NCI-H460 (cell line): ENCODE measurements at places on chromosomes 12 and 14. TPM values are rescaled to one million over a fixed set of nuclear protein-coding genes. Genes with fewer than 3 reads are reported as not detected.

GRCh38 chr14:20734430-20734806 lies 11.3 kb upstream of the EDDM3A start:
- no peak for DNase-seq

GRCh38 chr12:94290353-94290752 lies 142.0 kb downstream of the PLXNC1 start:
- no peak for DNase-seq

DNA sequence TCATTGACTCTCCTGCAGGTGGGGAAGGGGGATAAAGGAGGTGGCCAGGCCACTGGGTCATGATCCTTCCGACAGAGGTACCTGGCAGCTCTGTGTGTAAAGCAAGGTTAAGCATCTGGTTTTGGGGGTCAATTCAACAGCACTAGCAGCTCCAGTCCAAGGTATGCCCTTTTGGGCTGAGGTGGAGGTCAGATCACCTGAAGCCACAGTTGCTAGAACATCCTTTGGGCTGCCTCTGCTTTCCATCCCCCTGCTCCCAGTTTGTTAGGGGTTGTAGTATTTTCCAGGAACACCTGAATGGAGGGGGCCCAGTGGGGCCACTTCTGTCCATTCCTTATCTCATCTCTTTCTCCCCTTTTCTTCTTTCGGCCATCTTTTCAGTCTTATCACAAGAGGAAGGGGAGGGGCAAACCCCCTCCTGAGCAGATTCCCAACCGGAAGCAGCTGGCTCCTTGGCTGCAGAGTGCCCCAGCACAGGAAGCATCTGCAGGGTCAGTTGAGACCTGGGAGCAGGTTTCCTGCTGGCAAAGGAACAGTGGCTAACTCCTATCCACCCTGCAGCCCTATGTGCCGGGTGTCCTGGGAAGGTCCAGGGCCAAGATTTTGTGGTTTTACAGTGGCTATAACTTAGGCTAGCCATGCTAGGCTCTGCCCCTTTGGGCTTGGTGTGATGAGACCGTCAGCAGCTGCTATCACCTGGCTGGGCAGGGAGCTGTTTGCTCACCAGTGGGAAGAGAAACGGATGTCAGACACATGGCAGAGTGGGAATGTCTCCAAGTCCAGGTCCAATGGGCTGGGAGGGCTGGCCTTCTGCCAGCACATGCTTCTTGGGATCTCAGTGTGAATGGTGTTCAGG lies 40.2 kb downstream of the SH2B3 start:
- DNase-seq = no peak

GRCh38 chr12:51351913-51352532 lies 5.5 kb upstream of the CELA1 start:
- DNase-seq = peak; percentile 62

DNA sequence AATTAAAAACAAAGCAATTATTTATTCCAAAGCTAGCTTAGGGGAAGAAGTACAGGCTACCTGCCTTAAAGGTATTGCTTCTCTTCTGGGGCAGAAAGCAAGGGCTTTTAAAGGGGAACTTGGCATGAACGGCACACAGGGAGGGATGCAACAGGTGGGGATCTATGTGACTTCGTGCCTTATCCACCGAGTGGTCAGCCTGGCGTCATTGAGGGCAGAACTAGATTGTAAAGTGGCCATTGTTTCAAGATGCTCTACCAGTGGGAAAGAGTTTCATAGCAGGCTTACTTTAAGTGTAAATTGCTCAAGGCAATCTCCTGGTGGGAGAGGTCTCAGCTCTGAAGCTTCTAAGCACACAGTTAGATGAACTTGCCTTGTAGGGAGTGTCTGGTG lies 360.4 kb downstream of the ATP23 start:
- DNase-seq = no peak

DNA sequence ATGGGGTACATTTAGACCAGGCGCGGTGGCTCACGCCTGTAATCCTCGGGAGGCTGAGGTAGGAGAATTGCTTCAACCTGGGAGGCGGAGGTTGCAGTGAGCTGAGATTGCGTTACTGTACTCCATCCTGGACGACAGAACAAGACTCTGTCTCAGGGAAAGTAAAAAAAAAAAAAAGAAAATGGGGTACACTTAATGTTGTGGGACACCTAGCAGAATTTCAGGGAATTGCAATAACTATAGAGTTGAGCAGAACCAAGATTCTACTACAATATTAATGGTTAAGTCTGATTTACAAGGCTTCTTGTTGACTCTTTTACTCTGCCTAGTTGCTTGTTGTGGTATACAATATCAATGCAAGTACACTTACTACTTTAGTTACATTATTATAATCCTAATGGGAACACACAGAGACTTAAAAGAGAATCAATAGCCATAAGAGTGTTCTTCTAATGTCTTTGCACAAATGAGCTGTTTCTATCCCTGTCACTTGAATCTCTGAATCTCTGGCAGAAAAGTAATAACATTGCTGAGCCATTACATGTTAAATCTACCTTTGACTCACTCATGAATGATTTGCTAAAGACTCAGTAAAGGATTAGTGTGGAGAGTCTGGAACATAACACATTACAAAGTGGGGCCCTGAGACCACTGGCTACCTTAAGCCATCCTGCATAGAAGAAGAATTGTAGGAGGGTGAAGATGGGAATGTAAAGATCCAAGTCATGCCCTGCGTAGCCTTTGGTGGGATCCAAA lies 22.7 kb downstream of the BEST3 start:
- DNase-seq = no peak

DNA sequence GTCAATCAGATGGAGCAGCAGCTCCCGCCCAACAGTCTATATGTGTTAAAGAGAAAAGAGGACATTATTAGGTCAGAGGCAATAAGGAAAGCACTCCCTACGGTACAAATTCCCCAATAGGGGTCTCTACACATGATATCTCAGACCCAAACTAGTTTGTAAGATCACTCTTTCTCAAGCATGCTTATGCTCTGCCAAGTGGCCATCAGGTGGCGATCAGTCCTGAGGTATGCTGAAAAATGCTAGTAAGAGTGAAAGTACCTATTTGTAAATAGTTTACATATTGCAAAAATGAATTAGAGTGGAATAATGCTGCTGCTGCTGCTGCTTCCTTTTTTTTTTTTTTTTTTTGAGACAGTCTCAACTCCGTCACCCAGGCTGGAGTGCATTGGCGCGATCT lies 61.0 kb downstream of the CPM start:
- DNase-seq = no peak

DNA sequence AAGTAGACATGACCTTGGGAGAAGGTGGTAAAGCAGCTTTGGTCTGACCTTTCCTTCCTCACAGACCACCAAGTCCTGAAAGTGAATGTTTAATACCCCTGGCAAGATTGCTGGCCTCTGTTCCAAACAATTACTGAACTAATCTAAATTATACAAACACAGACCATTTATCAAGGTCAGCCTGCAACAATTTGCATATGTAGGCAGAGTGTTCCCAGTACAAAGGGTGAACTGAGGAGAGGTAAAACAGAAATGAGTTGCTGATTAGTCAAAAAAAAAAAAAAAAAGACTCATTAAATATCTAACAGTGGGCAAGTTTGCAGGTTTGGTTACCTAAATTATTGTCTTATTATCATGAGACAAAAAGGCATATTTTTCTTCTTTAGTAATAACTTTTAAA lies 506.5 kb downstream of the TMEM117 start:
- DNase-seq = no peak

GRCh38 chr12:132151766-132152410 lies 7.6 kb downstream of the NOC4L start:
- DNase-seq = no peak

- DNase-seq = no peak
Observed at GRCh38 chr12:53399896-53400295, 19.9 kb downstream of the SP1 start.

DNA sequence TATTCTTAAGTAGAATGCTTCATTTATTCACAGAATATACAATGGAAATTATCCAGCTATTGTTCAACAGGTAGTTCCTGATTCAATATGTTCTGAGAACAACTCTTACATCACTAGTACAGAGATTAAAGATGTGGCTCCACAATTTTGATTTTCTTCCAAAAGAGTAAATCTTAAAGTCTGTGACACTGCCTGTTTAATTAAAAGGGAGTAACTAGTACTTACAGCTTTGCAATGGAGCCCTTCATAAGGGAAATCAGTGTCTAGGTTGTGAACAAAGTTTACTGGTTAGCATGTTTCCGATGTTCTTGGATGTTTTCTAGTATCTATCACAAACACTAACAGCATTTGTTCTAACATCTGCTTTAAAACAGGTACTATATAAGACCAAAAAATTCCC lies 30.8 kb downstream of the MIA2 start:
- no peak for DNase-seq

- no peak for DNase-seq
Observed at GRCh38 chr12:115870510-115870909, 407.0 kb downstream of the MED13L start.

DNA sequence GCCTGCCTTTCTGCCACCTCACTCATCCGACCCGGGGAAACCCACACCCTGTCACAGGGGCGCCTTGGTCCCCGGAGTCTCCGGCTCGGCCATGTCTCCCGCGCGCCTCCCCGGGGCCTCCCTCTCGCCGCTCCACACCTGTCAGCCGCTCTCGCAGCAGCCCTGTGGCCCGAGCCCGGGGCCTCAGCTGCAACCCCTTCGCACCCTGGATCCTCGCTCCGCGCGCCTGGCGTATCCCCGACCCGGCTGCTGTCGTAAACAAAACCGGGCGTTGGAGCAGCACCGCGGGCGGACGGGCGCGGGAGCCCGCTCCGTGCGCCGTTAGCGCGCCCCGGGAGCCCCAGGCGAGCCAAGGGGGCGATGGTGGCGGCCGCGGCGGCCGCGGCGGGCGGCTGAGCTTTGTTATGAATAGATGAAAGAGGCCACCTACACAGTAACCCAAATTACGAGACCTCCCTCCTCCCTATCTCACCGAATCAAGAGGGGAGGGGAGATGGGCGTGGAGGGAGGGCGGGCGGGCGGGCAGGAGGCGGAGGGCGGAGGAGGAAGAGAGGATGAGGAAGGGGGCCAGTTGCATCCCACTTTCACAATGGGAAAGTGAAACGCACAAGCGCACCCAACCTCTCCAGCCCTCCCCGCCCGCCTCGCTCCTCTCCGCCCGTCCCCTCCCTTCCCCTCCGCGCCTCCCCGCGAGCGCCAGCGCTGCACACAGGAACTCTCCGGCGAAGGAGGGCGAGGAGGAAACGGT lies at the start of gene PLXNC1:
PLXNC1 (plus strand) TSS at position 587 of the 748 bp plus-strand sequence. CDS start 395 bp downstream, outside the sequence.
- DNase-seq = no peak

- DNase-seq = no peak
Observed at GRCh38 chr12:71954083-71954778, 15.6 kb downstream of the TPH2 start.

GRCh38 chr12:39287409-39287808 lies 155.5 kb downstream of the KIF21A start:
- no peak for DNase-seq

KRT5 gene
- total RNA-seq = not detected in 2 replicates

CAPZA3 gene
- not detected in 2 replicates for total RNA-seq

KRT83 gene
- total RNA-seq = 1.4 and 1.7 TPM in 2 replicates

MSI1 gene
- total RNA-seq = 0.17 TPM in 2 replicates

TCL1B gene
- not detected in 2 replicates for total RNA-seq

INSM2 gene
- not detected in 2 replicates for total RNA-seq

TDRD9 gene
- total RNA-seq = not detected in 2 replicates

OAS3 gene
- 12.3 and 12.8 TPM in 2 replicates for total RNA-seq
